EL (cell line): ENCODE measurements at places on chromosomes 2 and 18.

DNA sequence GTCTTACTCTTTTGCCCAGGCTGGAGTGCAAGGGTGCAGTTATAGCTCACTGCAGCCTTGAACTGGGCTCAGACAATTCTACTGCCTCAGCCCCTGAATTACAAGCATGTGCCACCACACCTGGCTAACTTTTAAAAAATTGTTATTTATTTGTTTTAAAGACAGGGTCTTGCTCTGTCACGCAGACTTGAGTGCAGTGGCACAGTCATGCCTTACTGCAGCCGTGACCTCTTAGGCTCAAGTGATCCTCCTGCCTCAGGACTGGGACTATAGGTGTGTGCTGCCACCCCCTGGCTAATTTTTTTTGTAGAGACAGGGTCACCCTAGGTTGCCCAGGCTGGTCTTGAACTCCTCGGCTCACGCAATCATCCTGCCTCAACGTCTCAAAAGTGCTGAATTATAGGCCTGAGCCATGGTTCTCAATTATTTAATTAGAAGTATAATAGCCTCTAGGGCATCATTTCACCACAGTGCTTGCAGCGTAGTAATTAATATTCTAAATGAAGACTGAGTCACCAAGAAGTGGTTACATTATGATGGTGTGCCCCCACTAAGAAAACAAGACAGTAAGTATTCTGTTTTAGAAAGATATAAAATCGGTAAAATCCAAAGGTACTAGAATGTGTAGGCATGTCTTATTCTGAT lies 69.6 kb downstream of the EML4 start:
- peak; percentile 13 for DNase-seq

DNA sequence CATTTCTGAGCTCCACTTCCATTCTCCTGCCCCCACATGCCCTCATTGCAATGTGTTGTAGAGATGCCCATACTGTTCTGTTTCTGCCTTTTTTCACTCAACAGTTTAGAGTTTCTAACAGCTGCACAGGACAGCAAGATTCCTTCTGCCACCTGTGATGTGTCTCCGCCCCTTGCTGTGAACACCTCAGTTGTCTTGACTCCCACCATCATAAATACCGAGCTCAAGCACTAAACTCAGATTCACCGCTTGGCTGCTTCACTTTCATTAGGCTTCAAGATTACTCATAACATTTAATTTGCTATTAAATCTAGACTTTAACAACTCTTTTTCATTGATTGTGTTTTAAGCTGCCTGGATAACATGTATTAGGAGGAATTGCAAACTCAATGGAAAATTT lies 141.0 kb downstream of the MAP2 start:
- no peak for DNase-seq

GRCh38 chr2:206970589-206971360 lies 31.5 kb downstream of the CPO start:
- no peak for DNase-seq

- no peak for DNase-seq
Observed at GRCh38 chr2:218223046-218223445, 6.1 kb downstream of the ARPC2 start.

DNA sequence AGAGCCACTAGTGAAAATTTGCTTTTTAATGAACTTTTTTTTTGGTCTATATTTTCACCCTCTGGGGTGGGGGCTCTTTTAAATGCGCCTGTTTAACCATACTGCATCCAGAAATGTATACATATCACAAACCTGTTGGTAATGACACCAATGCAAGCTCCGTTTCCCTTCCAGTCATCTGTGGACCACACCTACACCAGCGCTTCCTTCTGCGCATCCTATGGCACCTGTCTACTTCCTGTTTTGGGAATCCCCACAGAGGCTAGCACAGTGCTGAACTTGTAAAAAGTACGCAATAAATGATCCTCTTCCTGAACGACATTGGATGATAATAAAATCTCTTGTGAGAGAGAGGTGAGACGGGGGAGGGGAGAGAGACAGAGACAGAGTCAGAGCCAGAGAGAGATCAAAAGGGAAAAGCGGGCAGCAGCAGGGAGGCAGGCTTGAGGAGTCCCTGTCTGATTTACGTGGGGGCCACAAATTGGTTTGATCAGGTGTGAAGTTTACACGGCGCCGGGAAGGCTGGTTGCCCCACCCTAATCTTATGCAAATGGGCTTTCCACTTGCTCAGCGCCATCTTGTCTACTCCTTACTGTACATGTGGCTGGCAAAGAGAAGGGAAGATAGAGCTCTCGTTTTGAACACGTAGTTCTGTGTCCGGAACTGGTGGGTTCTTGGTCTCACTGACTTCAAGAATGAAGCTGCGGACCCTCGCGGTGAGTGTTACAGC lies 38.1 kb upstream of the SLC38A11 start:
- no peak for DNase-seq

DNA sequence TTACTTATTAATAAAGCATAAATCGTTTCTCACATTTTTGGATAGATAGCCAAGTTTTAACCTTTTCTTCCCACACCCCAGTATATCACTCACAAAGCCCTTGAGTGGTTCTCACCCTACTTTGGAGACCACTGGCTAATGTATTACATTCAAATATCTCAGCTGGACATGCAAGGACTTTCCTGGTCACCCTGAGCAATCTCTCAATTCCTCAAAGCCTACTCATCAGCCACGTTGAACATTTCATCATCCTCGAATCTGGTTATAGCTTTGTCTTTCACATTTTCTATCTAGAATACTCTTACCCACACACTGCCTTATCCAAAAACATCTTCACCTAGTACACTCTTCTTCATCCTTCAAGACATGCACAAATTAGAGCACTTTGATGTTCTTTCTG lies 71.1 kb upstream of the MAPRE2 start:
- DNase-seq: peak; percentile 46

- DNase-seq: no peak
Observed at GRCh38 chr18:48889115-48889941, 61.4 kb downstream of the SMAD7 start.

GRCh38 chr18:50424877-50425690 lies 50.2 kb downstream of the SKA1 start:
- DNase-seq: peak; percentile 11

- DNase-seq: peak; percentile 65
Observed at GRCh38 chr2:228681426-228681825, 499.9 kb upstream of the SPHKAP start.

DNA sequence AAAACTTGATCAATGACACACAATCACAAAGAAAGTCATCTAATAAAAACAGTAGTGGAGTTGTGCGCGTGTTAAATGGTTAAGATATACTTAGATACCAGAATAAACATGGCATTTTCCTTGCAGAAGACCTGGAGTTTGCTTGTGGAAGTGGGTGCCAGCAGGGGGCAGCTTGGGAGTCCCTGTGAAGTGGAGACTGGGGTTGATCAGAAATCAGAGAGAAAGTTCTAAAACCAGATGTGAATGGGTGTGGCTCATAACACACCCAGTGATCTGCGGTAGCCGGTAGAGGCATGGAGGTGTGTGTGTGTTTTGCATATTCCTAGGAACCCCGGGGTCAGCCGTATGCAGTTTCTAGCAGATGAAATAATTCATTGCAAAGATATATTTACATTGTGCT lies 300.1 kb upstream of the TRIB2 start:
- peak; percentile 23 for DNase-seq

GRCh38 chr18:48314690-48315089 lies 94.5 kb downstream of the ZBTB7C start:
- no peak for DNase-seq

GRCh38 chr2:223196331-223196730 lies 144.3 kb downstream of the KCNE4 start:
- DNase-seq: no peak

DNA sequence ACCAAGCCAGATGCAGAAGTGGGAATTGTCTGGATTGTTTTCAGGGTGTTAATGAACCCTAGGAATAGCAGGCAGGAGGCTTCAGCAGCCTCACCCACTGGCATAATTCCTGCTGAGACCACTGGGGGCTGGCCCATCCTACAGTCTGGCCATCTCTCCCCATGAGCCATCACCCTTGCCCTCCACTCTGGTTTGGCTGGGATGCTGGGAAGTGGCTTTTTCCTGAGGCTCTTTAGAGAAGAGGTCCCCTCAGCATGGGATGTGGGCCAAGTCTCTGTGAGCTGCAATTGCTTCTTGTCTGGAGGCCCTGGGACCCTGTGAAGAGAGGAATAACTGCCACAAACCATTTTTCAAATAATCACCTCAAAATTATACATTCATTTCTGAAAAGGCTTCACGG lies 4.0 kb downstream of the TCF7L1 start:
- no peak for DNase-seq

DNA sequence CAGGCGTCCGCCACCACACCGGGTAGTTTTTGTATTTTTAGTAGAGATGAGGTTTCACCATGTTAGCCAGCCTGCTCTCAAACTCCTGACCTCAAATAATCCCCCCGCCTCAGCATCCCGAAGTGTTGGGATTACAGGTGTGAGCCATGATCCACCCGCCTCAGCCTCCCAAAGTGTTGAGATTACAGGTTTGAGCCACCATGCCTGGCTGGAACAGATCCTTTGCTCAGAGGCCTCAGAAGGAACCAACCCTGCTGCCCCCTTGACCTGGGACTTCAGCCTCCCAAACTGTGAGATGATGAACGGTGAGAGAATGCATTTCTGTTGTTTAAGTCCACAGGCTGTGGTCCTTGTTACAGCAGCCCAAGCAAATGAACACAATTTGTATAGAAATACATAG lies 67.0 kb downstream of the NCAPH start:
- no peak for DNase-seq

GRCh38 chr2:17010104-17010503 lies 344.5 kb upstream of the CYRIA start:
- DNase-seq: no peak

GRCh38 chr18:42784632-42785031 lies 330.9 kb downstream of the RIT2 start:
- no peak for DNase-seq

- DNase-seq: no peak
Observed at GRCh38 chr2:67576991-67577390, 179.9 kb downstream of the ETAA1 start.

DNA sequence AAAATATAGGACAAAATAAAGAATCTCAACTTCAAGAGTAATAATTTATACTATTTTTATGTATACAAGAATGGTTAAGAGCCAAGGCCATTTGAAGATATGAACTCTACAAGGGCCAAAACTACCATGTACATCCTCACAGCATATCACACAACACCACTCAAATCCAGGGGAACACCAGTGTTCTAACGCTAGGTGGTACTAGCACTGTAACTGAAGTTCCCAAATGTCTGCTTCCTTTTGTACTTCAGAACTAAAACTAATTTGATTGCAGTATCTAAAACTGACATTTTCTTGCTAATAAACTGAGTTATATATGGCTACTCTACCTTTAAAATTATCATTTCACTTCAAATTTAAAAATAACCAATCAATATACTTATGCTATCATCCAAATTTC lies 47.0 kb downstream of the REV1 start:
- DNase-seq: no peak

DNA sequence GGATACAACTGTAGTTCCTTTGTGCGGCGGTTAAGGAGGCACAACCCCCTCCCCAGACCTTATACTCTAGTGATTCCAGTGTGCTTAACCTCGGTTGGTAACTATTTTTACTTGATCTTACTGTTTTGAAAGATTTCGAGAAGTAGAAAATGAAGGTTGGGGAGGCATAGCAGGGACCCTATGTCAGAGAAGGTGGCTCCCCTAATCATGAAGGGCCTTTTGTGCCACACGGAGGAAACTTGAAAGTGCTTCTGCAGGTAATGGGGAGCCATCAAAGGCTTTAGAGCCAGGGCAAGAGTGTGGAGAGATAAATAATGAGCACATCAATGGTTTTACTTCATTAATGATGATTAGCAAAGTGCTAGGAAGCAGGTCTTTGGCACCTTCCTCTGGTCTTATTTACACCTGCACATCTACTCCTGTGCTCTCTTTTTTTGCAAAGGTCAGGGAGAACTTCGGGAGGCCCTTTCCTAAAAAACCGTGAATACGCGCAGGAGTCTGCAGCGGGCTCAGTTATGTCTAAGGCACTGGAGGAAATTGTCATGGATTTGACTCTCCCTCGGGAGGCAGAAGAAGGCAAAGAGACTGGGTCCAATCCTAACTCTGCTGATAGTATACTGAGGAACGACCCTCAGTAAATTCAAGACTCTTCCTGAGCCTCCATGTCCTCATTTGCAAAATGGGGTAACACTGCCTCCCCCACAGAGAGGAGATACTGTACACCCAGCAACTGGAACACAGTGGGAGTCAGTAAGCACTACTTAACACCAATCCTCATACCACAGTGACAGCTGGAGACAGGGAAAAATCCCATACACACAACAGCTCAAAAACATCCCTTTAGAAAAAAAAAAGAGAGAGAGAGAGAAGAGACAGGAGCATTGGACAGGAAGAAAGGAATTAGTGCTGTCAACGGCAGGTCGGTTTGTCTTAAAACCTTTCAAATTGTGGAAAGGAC lies 81.6 kb downstream of the DDX1 start:
- no peak for DNase-seq

DNA sequence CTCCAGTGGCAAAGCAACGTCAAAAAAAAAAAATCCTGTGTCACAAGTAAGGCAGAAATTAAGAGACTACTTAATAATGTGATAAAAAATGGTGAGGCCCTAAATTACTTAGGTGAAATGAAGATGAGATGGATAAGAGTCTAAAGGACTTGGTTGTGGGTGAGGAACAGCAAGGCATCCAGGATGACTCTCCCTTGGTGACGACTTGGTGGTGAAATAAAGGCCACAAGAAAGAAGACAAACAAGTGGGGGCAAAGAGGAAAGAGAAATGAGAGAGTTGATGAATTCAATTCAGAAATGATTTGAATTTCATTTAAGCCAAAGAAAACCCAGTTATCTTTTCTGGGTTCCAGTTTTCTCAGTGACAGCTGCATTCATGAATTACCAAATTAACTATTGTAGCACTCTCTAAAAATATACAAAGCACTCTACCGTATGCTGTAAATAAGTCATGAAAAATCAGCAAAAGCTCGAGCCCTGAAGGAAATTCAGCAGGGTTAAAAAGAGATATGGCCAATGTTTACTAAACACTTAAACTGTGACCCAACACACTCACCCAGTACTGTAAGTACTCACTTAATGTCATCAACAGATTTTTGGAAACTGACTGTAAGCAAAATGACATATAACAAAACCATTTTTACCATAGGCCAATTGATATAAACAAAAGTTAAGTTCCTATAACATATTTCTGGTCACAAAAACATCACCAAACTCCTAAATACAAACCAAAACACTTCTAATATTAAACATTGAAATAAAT lies 1.4 kb downstream of the METTL8 start:
- no peak for DNase-seq

DNA sequence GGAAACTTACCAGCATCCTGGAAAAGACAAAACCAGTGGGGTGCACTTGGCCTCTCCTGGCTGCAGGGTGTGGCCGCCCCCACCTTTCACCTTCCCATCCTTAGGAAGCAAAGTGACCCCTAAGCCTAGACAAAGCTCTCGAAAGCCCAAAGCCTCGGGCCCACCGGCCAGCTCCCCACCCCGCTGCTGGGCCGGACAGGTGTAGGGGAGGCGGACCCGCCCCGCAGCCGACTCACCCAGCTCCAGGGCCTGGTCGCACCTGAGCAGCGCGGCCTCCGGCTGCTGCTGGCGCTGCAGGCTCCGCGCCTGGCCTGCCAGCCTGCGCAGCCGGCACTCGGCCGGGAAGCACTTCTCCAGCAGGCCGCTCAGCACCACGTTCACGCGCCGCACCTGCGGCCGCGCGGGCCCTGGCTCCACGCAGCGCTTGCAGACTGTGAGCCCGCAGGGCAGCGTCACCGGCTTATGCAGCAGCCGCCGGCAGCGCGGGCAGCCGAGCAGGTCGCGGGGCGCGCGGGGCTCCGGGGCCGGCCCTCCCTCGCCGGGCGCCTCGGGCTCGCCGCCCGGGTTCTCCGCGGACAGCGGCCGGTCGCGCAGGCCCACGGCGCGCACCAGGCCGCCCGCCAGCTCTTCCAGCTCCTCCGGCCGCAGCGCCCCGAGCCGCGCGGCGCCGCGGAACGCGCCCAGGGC lies 979 bp downstream of the LONRF2 start:
- peak; percentile 12 for DNase-seq

GRCh38 chr2:32926708-32927084 lies 20.1 kb upstream of the LTBP1 start:
- no peak for DNase-seq
